Vein endothelial cell (primary cell): ENCODE measurements at places on chromosomes 11 and 22. TPM values are rescaled to one million over a fixed set of nuclear protein-coding genes. Genes with fewer than 3 reads are reported as not detected.

The C11orf16 gene
- total RNA-seq, result not detected in 2 replicates

The MS4A8 gene
- not detected in 2 replicates for total RNA-seq

The OR51I1 gene
- not detected in 2 replicates for total RNA-seq

The MUC5B gene
- not detected in 2 replicates for total RNA-seq

The F2 gene
- not detected in 2 replicates for total RNA-seq

The MPZL2 gene
- total RNA-seq, result 25.8 and 42.1 TPM in 2 replicates

The KRTAP5-2 gene
- not detected in 2 replicates for total RNA-seq

The FAM83F gene
- total RNA-seq, result not detected in 2 replicates

The PDGFB gene
- total RNA-seq, result 121 and 148 TPM in 2 replicates

The NAALAD2 gene
- 0.29 TPM in 1 of 2 replicates, not detected in the other for total RNA-seq

The EXT2 gene
- 120 and 149 TPM in 2 replicates for total RNA-seq

The PATE4 gene
- total RNA-seq, result not detected in 2 replicates

The LRRC55 gene
- not detected in 2 replicates for total RNA-seq

The KDM4D gene
- 1.1 and 1.3 TPM in 2 replicates for total RNA-seq

The KDM4E gene
- total RNA-seq, result not detected in 2 replicates

The ZNF70 gene
- 5.7 and 7.2 TPM in 2 replicates for total RNA-seq

The RFPL1 gene
- not detected in 2 replicates for total RNA-seq

The TTC28 gene
- 29.1 and 39.7 TPM in 2 replicates for total RNA-seq

The MMP13 gene
- total RNA-seq, result not detected in 2 replicates

The RPS13 gene
- total RNA-seq, result 820 and 972 TPM in 2 replicates

The TUB gene
- total RNA-seq, result 1.7 and 2.3 TPM in 2 replicates

The ELFN2 gene
- total RNA-seq, result 0.10 and 0.33 TPM in 2 replicates

The ANGPTL5 gene
- total RNA-seq, result 0.19 and 1.3 TPM in 2 replicates

The UBTFL1 gene
- not detected in 2 replicates for total RNA-seq

The SMIM35 gene
- not detected in 2 replicates for total RNA-seq

The SIAE gene
- 12.9 and 14.7 TPM in 2 replicates for total RNA-seq
